CD4-positive, alpha-beta T cell treated with Interleukin-12 subunit alpha and Interleukin-12 subunit beta, for 1 hour (primary cell): ENCODE measurements at places on chromosomes 3 and 15.

DNA sequence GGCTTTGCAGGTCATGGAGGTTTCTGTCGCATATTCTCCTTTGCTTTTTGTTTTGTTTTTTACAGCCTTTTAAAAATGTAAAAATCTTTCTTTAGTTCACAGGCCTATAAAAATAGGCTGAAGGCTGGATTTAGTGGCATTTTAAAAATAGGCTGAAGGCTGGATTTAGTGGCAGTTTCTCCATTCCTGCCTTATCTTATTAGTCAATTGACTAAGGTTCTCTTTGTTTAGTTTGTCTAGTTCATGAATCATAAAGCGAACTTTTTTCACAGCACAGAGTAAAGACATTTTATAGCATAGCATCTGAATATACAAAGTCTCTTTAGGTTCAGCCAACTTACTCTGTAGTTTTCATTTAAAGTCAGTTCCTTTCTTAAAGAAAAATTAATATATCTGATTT, 31.4 kb downstream of the AP4E1 start:
- DNase-seq, result no peak

- DNase-seq, result no peak
Observed at GRCh38 chr3:188782613-188783124, 389.1 kb upstream of the TPRG1 start.

GRCh38 chr15:89400116-89400781, 65.6 kb upstream of the POLG start:
- DNase-seq, result no peak

DNA sequence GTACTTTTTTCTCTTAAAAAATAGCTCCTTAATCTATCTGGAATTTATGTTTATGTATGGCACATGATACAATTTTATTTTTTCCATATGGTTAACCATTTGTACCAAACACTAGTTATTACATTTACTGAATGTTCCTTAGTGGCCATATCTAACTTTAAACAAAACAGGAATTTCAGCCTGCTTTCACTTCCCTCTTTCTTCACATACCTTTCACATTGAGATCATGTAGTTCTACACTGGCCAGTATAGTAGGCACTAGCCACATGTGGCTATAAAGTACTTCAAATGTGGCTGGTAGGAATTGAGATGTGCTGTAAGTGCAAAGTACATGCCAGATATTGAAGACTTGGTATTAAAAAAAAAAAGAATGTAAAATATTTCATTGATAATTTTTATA, 4.7 kb upstream of the RYK start:
- no peak for DNase-seq

DNA sequence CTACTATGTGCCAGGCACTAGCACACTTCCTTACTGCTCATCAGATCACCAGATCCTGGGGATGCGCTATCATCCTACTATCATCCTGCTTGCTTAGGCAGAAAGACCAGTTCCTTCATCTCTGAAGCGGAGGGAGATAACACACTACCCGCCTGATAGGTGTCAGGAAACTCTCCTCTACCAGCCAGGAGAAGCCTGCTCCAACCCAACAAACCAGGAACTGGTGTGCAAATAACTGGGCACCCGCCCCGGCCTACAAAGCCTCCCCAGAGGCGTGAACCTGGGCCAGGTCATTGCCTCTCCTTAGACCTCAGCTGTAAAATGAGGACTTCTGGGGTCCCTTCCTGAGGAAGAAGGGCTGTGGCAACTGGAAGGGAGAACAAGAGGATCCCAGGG, 61.5 kb downstream of the HOMER2 start:
- DNase-seq, result no peak

- no peak for DNase-seq
Observed at GRCh38 chr3:69116162-69116561, 6.2 kb downstream of the LMOD3 start.

- no peak for DNase-seq
Observed at GRCh38 chr3:29775340-29775739, 494.5 kb downstream of the RBMS3 start.

- DNase-seq, result no peak
Observed at GRCh38 chr3:103048068-103048722, 613.4 kb downstream of the ZPLD1 start.

DNA sequence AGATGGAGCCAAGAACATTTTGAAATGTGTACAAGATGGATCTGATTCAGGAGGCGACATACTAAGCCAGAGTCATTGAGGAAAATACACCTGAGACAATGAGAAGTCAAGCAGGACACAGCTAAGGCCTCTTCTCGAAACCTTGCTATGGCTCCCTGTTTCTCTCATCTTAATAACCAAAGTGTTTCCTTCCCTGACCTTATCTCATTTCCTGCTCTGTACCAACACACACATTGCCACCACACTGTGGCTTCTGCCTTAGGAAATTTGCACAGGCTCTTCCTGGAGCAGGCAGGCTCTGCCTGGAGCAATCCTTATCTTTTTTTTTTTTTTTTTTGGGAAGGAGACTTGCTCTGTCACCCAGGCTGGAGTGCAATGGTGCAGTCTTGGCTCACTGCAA, 36.6 kb downstream of the OXSM start:
- no peak for DNase-seq

DNA sequence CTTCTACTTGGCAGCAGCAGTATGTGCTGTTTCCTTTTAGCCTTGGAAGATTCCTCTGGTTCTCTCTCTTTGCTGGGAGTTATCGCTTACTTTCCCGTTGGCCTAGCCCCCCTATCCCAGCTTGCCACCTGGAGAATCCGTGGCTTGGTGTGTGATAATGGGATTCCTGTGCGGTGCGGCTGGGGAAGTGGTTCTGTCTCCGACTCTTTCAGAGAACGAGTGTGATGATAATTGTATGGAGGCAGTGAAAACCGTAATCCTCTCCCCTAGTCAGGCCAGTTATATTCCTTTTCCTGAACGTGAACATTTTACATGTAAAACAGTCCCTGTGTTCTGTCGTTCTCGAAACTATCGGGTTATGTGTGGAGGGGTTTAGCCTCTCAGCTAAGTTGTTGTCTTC, 300.1 kb upstream of the C2CD4B start:
- no peak for DNase-seq

GRCh38 chr3:168250415-168250861, 154.7 kb upstream of the GOLIM4 start:
- DNase-seq, result no peak

- DNase-seq, result no peak
Observed at GRCh38 chr3:69162308-69162980, 40.0 kb upstream of the LMOD3 start.

DNA sequence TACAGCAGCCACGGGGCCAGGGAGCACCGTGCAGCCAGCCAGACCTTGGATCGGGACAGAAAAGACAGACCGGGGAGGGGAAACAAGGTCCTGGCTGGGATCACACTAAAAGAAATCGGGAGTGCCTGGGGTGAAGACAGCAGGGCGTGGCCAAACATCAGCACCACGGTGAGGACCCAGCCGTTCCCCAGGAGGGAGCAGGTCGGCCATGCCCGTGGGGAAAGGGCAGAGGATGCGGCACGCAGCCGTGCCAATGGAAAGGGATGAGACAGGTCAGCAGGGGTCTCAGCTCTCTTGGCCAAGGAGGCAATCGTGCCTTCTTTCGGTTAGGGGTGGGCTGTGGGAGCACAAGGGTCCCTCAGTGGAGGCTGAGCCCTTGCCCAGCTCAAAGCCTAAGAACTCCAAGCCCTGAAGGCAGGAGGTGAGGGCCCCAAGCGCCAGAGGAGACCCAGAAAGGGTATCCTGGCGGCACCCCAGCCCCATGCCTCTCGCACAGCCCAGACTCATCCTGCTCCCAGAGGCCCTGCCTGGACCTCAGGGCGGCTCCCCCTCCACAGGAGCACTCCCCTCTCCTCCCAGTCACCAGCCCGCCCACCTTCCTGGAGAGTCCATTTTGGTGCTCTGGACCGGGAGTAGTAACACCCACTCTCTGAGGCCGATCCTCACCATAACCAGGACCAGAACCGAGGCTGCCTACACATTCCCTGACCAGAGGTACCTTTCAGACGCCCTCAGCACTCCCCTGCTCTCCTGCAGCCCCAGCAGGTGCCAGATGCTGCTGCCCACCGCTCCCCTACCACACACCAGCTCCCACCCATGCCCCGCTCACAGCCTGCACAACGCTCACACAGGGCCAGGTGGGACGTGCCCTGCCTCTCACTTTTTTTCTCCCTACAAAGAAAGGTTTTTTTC, 23.2 kb upstream of the OCA2 start:
- DNase-seq, result no peak

DNA sequence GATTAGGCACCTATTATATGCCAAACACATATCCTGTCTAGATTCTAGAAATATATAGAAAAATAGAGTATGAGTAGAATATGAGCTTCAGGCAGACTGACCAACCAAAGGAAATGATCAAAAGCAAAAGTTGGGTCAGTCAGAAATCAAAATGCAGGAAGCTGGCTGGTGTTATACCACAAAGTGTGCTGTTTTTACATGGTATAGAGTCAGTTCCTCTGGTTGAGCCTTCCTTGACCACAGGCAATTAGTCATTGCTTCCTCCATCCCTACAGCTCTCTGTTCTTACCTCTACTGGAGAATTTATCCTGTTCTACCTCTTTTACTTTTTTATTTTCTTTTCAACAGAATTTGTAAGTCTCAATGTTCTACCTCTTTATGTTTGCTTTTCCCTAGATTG, 149.8 kb downstream of the TMCO5A start:
- DNase-seq, result peak; percentile 5

- DNase-seq, result no peak
Observed at GRCh38 chr3:185820973-185821758, 3.7 kb downstream of the IGF2BP2 start.

DNA sequence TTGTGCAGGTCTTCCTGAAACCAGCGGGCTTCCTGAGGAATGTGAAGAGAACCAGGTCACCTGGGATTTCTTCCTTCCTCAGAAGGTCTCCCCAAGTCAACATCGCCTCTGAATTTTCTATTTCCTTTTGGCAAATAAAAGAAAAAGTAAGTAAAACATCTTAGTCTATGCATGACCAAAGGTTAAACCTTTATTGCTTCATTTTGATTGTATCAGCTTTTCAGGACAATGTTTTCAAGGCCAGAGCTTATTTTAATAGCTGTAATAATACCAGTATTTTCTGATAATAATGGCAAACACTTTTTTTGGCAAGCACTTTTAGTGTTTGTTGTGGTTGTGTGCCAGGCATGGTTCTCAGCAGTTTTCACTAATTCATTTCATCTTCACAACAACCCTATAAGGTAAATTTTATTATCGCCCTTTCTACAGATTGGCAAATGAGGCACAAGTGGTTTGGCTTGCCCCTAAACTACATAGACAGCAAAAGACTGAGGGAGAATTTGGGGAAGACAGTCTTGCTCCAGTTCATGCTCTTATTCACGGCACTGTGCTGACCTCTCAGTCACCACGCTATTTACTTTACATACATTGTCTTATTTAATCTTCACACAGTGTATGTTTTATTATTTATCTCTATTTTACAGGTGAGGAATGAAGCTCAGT, 110.4 kb downstream of the RPL22L1 start:
- DNase-seq, result no peak

DNA sequence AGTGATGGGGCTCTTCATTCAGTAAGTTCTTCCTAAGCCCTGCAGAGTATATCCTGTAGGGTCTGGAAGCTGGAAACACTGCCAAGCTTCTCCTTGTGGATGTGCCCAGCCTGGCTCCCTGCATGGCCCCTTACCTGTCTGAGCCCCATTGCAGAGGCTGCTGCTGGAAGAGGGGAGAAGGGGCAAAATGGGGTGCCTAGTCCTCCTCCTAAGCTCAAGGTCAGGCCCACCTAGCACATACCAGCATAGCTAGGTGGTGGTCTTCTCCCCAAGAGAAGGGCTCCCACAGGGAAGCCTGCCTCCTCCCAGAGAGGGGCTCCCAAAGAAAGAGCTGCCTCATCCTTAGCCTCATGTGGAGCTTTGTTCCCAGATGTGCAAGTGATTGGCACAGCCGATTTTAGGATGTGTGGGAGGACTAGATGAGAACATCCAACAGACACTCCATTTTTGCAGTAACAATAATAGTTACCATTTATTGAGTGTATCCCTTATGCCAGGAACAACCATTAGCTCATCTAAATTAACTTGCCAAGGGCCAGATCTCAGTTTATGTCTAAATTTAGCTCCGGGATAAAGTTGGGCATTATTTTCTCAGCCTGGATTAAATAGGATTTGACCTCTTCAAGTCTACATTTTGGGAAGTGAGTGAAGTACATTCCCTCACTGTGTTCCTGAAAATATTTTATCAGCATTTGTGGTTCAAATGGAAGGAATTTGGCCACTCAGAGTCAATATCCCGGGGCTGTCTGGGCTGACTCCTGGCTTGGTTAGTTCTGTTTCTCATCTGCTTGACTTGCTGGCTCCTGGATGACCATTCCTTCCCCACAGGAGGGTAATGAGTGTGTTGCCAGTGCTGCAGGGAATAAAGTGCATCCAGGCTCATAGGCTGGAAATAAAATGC, 291.1 kb upstream of the ROPN1 start:
- no peak for DNase-seq

GRCh38 chr3:189588475-189589178, 42.6 kb upstream of the TP63 start:
- no peak for DNase-seq

DNA sequence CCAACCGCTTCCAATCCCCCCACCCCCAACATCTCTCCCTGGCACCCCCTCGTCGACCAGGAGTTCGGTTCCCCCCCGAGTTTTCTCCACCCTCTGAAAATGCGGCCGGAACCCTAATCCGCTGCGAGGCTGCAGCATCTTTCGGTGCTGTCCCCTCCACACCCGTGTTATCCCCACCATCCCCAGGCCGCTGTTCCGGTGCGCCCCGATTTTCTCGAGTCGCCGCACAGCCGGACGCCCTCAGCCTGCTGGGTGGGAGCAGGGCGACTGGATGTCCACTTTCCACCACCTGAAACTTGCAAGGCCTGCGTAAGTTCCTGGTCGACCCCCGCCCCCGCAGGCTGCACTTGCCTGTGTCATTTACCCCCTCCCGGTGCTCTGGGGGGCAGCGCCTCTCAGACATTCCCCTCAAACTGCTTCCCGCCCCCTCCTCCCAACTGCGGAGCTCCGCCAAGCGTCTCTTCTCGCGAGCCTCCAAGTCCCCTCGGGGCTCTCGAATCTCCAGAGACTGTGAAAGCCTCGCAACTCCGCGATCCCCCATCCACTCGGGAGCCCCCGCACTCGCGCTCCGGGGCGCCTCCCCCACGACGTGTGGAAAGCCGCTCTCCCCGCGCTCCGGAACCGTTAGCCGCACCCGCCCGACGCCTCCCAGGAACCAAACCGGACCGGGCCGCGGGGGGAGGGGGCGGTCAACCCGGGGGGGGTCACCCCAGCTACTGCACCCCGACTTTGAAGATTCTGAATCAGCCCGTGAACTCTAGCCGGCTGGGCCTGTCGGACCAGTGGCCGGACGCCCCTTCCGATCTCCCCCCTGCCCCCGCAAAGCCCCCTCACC, 566 bp downstream of the ETV5 start:
- no peak for DNase-seq

- DNase-seq, result no peak
Observed at GRCh38 chr3:57530071-57530608, 14.0 kb downstream of the DNAH12 start.

- no peak for DNase-seq
Observed at GRCh38 chr15:41669701-41670100, 9.5 kb downstream of the MGA start.

DNA sequence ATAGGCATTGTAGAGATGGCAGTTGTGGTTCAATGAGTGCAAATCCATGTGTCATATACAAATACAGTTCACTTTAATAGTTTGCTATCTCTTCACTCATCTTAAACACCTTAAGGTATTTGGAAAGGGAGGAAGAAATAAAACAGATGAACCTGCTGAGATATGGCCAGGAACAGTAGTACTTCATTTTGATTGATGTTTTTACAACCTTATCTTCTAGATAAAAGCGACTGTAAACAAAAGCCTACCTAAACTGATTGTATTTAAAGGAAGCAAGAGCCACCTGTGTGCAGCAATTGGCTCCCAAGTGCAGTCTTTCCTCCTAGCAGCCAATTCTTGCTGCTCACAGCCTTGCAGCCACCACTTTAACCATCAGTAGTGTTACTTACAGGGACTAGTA, 217.7 kb downstream of the CDIN1 start:
- no peak for DNase-seq

GRCh38 chr15:95742836-95743235, 587.7 kb upstream of the NR2F2 start:
- DNase-seq, result no peak
